ENCODE measurements at places on chromosomes 16 and 17. TPM values are rescaled to one million over a fixed set of nuclear protein-coding genes. Genes with fewer than 3 reads are reported as not detected.

Gene NACA2
- total RNA-seq, result not detected

DNA sequence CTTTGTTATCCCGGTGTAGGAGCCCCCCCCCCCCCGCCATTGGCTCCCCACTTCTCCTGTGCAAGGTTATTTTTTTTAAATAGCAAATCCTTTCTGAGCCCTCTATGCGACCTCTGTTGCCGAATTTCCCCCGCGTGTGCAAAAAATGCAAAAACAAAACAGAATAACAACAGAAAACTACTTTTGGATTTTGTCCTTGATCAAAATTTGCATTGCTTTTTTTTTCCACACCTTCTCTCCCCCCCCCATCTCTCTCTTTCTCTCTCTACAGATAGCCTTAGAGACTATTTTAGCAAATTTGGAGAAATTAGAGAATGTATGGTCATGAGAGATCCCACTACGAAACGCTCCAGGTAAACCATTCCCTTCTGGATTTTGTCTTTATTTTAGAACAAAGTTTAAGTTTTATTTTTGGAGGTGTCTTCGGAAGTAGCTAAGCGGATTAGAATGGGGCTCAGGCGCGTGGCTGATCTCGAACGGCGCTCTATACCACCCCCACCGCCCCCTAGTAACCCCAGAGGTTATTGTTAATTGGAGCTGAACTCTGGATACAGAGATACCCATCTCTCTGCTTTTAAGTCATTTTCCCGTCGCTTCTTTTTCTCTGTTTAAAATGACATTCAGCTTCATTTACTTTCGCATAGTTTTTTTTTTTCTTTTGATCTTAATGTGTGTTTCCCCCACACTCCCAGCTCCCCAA is 1.0 kb downstream of the MSI2 start:
- no peak for DNase-seq

DNA sequence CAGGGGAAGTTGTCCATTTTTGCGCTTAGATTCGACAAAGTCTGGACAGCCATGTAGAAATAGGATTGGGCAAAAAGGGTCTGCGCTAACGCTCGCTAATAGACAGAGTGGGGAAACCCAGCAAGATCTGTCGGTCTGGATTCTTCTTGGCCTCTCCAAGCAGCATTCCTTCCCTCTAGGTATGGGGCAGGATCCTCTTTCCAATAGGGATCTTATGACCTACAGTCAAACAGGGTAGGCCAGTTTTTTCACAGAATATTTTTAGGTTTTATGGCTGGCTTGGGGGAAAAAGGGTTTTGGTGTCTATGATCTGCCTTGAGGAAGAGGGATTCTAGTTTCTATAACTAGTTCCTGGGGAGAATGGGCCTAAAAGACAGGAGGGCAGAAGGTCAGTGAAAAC is 26.0 kb upstream of the GPT2 start:
- no peak for DNase-seq

DNA sequence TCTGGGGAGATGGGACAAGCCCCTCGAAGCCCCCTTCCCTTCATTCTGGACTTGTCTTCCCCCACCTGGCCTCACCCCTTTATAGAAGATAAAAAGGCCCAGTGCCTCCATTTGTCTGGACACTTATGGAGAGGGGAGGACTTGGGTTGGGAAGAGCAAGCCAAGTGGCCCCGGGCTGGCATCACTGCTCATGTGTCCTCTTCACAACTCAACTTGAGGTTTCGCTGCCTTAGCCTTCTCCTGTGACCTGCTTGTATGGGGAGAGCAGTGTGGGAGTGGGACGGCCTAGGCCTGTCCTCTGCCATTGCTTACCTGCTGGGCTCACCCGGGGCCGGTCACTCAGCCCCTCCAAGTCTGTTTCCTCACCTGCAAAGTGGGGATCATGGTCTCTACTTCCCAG is 1.4 kb downstream of the PAQR4 start:
- no peak for DNase-seq

Gene ANKS4B
- not detected for total RNA-seq

Gene ACBD4
- 8.0 TPM for total RNA-seq

- no peak for DNase-seq
These were observed 32.1 kb downstream of the HELZ start for GRCh38 chr17:67212714-67213417.

Gene ACOX1
- total RNA-seq, result 83.6 TPM

- DNase-seq, result no peak
These were observed 110.5 kb upstream of the CORO6 start for GRCh38 chr17:29733166-29733565.

DNA sequence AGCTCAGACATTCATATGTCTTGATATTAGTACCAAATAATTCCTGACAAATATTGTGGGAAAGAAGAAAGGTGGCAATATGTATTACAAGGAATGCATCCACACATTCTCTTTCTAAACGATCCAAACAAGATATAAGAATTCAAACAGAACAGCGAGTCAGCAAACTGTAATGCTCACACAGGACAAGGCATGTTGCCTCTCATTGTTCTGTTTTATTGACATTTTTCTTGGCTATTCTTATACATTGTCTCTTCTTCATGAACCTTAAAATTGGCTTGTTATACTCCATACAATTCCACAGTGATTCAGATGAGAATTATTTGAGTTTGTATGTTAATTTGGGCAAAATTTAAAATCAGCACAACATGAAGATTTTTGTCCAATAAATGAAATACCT is 189.1 kb downstream of the HS3ST3B1 start:
- no peak for DNase-seq

Gene PLEKHM1
- total RNA-seq, result 23.2 TPM

GRCh38 chr16:87445486-87445885 is 47.3 kb downstream of the ZCCHC14 start:
- DNase-seq, result no peak

Gene LGALS9
- 17.0 TPM for total RNA-seq

DNA sequence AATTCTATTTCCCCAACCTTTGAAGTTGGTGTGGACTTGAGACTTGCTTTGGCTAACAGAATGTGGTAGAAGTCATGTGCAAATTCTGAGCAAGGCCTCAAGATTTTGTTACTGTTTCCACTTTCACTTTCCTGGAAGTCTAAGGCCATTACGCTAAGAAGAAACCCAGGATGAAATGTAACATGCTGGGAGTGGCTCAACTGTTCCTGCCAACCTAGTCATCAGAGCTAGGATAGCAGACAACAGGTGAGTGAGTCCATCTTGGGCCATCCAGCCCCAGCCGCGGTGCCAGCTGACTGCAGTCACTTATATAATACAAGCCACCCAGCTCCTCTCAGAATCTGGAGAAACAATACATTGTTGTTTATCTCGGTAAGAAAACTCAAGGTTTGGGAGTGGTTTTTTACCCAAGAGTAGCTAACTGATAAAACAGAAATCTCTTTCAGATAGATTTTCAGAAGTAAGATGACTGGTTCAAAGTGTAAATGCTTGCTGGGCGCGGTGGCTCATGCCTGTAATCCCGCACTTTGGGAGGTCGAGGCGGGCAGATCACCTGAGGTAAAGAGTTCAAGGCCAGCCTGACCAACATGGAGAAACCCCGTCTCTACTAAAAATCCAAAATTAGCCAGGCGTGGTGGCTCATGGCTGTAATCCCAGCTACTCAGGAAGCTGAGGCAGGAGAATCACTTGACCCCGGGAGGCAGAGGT is 10.7 kb upstream of the STX4 start:
- no peak for DNase-seq

DNA sequence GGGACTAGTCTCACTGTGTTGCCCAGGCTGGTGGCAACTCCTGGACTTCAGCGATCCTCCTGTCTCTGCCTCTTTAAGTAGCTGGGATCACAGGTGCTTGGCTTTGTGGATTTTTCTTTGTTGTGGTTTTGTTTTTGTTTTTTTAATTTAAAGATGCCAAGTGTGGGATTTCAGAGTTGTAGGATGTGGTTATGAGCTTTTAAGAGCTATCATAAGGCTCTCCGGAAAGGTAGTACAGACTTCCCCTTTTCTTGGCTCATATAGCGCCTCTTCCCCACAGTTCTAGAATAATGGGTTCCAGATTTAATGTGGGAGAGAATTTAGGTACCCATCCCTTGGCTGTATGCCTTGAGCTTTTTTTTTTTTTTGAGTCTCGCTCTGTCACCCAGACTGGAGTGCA is 17.1 kb downstream of the AKAP1 start:
- DNase-seq, result no peak

DNA sequence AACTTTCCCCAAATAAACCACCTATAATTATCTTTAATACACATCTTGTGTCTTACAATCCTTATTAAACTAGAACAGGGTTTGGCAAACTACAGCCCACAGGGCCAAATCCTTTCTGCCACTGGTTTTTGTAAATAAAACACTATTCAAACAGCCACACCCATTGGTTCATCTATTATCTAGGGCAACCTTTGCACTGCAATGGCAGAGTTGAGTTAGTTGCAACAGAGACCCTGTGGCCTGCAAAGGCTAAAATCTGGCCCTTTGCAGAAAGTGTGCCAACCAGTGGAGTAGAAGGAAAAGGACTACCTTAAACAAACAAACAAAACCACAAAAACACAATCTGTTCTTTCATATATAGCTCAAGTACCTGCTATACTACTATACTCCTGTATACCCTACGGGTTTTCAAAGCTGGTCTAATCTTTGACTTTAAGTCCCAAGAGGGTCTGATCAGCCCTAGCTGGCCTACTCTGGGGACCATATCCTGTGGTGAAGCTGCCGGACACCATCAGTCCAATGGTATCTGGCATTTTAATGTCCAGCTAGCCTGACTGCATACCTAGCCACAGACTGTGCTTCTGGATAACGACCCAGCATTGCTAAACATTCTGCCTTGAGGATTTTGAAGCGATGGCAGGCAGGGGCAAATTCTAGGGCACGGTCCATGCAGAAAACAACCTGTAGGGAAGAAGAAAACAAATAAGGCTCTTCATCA is 23.3 kb downstream of the CNP start:
- DNase-seq, result no peak

DNA sequence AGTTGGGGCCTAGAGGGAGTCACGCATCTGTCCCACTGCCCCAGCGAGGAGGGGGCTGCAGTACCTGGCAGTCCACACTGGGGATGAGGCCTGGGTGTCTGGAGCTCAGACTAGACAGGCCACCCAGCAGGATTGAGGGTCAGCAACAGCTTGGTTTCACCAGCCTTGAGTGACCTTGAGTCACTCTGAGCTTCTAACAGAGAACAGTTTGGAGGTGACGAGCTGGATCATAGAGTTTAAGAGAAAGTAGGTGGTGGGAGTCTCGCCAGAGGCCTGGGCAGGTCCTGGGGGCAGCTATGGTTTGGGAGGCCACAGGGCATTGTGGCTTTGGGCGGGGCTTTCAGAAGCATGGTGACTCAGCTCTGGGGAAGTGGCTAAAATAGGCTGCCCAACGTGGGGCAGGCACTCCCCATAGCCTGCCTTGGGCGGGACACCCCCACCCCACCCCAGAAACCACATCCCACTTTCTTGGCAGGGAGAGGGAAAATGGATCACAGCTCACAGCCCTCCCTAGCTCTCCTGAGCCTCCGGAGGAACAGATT is 20.5 kb downstream of the CDC42EP4 start:
- DNase-seq, result peak; percentile 80

Gene MYCBPAP
- total RNA-seq, result 0.43 TPM

GRCh38 chr17:68387435-68388218 is 69.7 kb downstream of the WIPI1 start:
- no peak for DNase-seq

DNA sequence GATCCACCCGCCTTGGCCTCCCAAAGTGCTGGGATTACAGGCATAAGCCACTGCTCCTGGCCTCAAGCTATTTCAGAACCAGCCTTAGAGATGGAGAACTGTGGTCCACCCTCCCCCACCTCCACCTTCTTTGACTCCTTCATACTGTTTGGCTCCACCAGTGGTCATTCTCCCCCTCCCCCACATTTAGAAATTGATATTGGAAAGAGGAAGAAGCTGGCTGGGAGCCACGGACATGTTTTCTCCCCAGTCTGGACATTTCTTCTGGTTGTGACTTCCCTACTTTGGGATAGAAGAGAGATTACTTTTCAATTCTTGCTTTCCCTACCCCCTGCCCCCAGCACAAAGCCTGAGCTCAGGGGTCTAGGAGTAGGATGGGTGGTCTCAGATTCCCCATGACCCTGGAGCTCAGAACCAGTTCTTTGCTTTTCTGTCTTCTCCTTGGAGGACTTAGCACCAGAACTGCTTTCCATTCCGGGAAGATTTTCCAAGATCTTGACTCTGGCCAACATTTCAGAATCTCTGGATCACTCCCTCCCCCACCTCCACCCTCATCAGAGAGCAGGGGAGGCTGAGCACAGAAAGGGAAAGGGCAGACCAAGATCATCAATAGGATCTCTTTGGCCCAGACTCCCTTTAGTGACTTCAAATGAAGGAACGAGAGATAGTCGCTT is 16.3 kb downstream of the CAVIN1 start:
- DNase-seq, result peak; percentile 44

- DNase-seq, result no peak
These were observed 18.0 kb downstream of the N4BP1 start for GRCh38 chr16:48591976-48592375.

Gene SPNS2
- 10.4 TPM for total RNA-seq

GRCh38 chr17:76812968-76813367 is 55.2 kb upstream of the MGAT5B start:
- DNase-seq, result no peak

DNA sequence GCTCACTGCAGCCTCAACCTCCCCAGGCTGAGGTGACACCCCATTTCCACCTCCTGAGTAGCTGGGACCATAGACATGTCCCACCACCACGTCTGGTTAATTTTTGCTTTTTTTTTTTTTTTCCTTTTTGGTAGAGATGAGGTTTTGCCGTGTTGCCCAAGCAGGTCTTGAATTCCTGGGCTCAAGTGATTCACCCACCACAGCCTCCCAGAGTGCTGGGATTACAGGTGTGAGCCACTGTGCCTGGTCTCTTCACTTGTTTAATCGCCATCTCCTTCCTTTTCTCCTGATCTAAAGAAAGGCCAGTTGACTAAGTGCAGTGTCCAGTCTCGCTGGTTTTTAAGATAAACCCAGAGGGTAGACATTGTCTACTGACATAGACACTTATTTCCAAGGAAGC is 152.0 kb downstream of the C16orf95 start:
- no peak for DNase-seq

Gene AIPL1
- total RNA-seq, result not detected

DNA sequence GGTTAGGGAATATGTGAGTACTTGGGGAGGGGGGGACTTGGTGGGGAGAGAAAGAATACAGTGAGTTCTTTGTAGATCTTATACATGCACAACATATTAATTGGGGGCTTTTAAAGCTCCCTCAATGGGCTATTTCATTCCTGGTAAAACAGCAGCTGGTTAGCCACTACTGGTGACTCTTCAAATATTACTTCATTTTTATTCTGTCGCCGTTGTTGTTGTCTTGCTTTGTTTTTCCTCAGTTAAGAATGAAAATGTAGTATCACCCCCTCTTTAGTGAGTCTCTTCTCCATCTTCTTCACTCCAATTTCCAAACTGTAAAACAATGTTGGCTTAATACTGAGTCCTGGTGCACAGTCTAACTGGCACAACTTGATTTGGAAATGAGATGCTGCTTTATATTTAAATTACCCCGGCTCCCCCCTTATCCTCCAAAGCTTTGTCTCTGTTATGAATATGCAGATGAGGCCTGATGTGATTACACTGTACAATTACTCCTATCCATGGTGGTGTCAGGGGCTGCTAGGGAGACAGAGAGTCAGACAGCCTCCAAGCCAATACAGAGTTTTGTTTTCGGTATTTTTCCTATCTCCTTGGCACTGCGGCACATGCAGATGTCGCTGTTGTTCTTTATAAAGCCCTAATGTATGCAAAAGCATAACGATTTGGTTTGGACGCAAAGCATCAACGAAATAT is 256.9 kb upstream of the PMFBP1 start:
- DNase-seq, result no peak

Gene GSG1L
- not detected for total RNA-seq
